ENCODE measurements at places on chromosomes 4 and X.

- no peak for DNase-seq
Measured at GRCh38 chrX:81355436-81355835, 153.5 kb downstream of the SH3BGRL start.

DNA sequence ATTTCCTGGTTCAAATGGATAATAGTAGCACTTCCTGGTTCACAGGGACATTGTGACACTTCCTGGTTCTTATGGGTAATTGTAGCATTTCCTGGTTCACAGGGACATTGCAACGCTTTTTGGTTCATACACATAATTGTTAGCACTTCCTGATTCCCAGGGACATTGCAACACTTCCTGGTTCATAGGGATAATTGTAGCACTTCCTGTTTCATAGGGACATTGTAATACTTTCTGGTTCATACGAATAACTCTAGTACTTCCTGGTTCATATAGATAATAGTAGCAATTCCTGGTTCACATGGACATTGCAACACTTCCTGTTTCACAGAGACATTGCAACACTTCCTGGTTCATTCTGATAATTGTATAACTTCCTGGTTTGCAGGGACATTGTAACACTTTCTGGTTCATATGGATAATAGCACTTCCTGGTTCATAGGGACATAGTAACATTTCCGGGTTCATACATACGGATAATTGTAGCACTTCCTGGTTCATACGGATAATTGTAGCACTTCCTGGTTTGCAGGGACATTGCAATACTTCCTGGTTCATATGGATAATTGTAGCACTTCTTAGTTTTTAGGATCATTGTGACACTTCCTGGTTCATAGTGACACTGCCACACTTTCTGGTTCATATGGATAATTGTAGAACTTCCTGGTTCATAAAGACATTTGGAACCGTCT is 61.6 kb upstream of the CD99 start:
- DNase-seq, result no peak

DNA sequence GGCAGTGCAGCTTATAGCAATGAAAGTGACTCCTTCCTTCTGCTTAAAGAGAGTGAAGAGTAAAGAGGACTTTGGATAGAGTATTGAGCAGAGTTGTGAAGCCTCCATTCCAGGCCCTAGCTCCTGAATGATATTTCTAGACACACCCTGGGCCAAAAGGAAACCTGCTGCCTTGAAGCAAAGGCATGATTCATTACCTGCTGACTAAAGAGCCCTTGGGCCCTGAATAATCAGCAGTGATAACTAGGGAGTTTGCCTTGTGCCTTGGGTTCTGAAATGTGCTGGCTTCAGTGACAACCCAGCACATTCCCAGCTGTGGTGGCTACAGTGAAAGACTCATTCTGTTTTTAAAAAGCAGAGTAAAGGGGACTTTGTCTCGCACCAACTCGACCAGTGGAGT is 49.2 kb downstream of the STPG2 start:
- DNase-seq, result no peak

DNA sequence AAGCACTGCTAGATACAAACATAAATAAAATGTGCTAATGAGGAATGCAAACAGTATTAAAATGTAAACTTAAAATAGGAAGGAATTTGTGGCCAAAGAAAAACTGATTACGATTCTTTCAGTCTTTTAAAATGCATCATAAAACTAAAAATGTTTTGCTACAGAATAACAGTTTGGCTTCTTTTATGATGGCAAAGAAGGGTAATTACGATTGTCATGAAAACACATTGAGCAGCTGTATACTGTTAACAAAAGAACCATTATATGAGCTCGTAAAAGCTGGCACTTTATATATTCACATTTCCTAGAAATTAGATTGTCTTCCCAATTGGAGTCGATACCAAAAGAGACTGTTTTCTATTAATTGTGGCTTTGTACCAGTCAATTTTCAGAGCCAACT is 290.4 kb downstream of the NR3C2 start:
- no peak for DNase-seq

DNA sequence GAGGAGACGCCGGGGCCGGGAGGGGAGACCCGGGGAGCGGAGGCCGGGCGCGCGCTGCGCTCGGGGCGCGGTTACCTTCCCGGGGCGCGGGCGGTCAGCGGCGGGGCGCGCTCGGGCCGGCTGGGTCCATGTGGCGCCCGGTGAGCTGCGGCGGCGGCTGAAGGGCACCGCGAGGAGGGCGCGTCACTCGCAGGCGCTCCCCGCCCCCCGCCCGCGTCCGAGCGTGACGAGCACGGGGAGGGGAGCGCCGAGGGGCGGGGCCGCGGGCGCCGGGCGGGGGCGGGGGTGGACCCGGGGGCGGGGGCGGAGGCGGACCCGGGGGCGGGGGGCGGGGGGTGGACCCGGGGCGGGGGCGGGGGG is at the start of gene CPLX1:
CPLX1 (minus strand) TSS at position 159 of the 360 bp plus-strand sequence. CDS start 1,607 bp downstream, outside the sequence.
- DNase-seq, result no peak

DNA sequence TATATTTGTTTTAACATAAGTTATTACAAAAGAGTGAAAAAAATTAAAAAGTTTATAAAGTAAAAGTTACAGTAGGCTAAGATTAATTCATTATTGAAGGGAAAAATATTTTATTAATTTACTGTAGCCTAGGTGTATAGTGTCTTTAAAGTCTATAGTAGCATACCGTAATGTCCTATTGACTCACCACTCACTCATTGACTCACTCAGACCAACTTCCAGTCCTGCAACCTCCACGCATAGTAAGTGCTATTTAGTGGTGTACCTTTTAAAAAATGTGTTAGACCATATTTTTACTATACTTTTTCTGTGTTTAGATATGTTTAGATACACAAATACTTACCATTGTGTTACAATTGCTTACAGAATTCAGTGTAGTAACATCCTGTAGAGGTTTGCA is 841.1 kb downstream of the CENPC start:
- DNase-seq, result no peak

- DNase-seq, result no peak
Measured at GRCh38 chrX:73765776-73766430, 202.9 kb downstream of the CHIC1 start.

DNA sequence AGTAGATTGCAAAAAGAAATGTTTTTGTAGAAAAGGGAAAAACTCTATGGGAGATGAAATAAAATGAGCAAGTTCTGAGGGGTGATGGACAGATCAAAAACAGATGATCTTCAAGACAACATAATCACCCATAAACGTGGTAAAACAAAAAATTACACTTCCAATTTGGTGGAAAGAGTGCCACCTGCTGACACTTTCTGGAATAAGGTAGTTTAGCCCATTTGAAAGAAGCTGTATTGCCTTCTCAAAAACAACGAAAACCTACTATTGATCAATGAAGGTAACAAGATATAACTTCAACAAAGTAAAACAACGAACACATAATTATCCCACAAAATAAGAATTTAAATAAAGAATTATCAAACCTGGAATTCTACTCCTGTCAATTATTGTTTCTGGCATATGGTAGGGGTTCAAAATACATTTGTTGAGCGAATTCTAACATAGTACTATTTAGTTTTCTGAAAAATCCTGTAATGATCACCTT is 2.5 kb downstream of the COQ2 start:
- peak; percentile 62 for DNase-seq

DNA sequence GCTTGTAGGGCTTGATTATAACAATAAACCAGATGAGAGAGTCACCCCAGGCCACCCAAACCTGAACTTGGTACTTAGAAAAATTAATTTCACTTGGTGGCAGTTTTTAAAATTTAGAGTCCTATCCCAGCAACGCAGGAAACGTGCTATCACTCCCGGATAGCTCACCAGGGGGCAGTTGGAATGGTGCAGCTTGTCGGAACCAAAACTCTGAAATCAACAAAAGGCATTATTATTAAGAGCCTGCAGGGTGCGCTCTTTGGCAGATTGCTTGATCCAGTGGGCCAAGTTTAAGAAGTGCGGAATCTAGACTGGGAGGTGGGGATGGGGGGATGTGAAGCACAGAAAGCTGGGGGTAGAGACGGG is 2.4 kb downstream of the FRAS1 start:
- DNase-seq, result peak; percentile 45

DNA sequence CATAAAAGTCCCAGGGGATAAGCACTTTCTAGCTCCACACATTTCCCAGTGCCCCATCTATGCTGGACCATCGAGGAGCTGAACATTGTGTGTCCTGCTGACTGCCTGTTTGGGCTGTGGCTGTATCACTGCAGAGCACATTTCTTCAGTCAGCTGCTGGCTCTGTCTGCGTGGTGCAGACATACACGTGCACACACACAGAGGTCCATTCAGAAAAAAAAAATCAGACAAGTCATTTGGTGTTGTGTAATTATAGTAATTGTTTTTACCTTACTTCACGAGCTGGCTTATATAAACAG is 1.1 kb upstream of the PDLIM3 start:
- DNase-seq, result no peak

- DNase-seq, result peak; percentile 94
Measured at GRCh38 chr4:107689912-107690587, 30.0 kb downstream of the PAPSS1 start.

DNA sequence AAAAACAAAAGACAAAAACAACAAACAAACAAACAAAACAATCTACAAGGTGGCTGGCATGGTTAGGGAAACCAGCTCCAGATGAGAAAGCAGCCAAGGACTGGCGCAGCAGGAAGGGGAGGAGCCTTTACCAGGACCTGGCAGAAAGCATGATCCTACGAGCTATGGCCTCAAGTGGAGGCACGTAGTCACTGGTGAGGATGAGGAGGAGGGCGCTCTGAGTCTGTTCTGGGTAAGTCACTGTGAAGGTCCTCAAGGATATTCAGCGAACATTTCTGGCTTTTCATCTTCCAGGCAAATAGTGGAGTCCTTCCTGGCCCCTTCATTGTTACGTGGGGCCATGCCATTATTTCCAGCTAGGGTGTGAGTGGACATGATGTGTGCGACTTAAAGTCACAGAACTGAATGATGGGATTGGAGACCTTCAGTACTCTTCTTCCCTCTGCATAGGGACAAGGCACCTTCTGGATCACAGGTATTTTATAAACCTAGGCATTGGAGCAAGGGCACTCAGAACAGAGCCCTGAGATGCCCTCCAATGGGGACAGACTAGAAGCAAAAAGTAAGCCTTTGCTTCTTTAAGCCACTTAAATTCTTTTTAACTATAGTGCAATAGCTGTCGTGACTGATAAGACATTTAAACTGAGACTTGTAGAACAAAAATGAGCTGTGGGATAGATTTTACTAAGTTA is 771.3 kb downstream of the RAB28 start:
- no peak for DNase-seq

- no peak for DNase-seq
Measured at GRCh38 chr4:23234716-23235115, 542.0 kb downstream of the GBA3 start.

GRCh38 chr4:52317981-52318380 is 266.9 kb downstream of the SPATA18 start:
- no peak for DNase-seq

- peak; percentile 84 for DNase-seq
Measured at GRCh38 chr4:48970471-48970921, 15.6 kb upstream of the CWH43 start.

GRCh38 chrX:125895518-125895917 is 270.6 kb downstream of the DCAF12L2 start:
- DNase-seq, result no peak
